Temporal lobe (tissue), 4 donors: ENCODE measurements at places on chromosomes 12 and 14. TPM values are rescaled to one million over a fixed set of nuclear protein-coding genes. Genes with fewer than 3 reads are reported as not detected.

The CCDC196 gene
- not detected for total RNA-seq

The AHNAK2 gene
- total RNA-seq: 34.4 TPM

The PPP4R4 gene
- total RNA-seq: 0.49 TPM

The GRIN2B gene
- 142 TPM for total RNA-seq

The INHBC gene
- not detected for total RNA-seq

The MYO1H gene
- total RNA-seq: 0.25 TPM

The PDZRN4 gene
- total RNA-seq: 41.1 TPM

The CCDC197 gene
- total RNA-seq: not detected

The CLMN gene
- 0.98 TPM for total RNA-seq

The HOXC12 gene
- total RNA-seq: not detected

The MAP3K9 gene
- 14.3 TPM for total RNA-seq

The SYNDIG1L gene
- 0.98 TPM for total RNA-seq

The ZFYVE1 gene
- total RNA-seq: 12.3 TPM

The RNASE13 gene
- total RNA-seq: not detected

The SPTSSA gene
- 10.1 TPM for total RNA-seq

The DLGAP5 gene
- 3.9 TPM for total RNA-seq

The LHX5 gene
- total RNA-seq: under 0.01 TPM

The SPRYD3 gene
- 22.9 TPM for total RNA-seq

The CHST11 gene
- 21.1 TPM for total RNA-seq

The AGAP2 gene
- 40.6 TPM for total RNA-seq

The ASB2 gene
- not detected for total RNA-seq

The TC2N gene
- total RNA-seq: 4.4 TPM

The TUBA1A gene
- total RNA-seq: 6,946 TPM

The CACNA1C gene
- total RNA-seq: 24.1 TPM

The SRRM4 gene
- total RNA-seq: 13.8 TPM

The RTN1 gene
- total RNA-seq: 846 TPM

The GPR84 gene
- not detected for total RNA-seq

The PLCZ1 gene
- 0.25 TPM for total RNA-seq

The CSRP2 gene
- total RNA-seq: 359 TPM

The CCDC38 gene
- not detected for total RNA-seq

The NOVA1 gene
- 47.9 TPM for total RNA-seq

The ACOT4 gene
- total RNA-seq: 0.98 TPM

The KRT78 gene
- not detected for total RNA-seq

The TMPRSS12 gene
- not detected for total RNA-seq

The TOX4 gene
- 22.4 TPM for total RNA-seq

The FGF23 gene
- not detected for total RNA-seq

The HEBP1 gene
- total RNA-seq: 7.1 TPM

The NRIP2 gene
- total RNA-seq: 0.25 TPM

The SLC10A1 gene
- total RNA-seq: not detected

The GTF2H3 gene
- total RNA-seq: 23.8 TPM

The MDGA2 gene
- total RNA-seq: 51.1 TPM

The LRP1-AS gene
- total RNA-seq: not detected

The RHEBL1 gene
- total RNA-seq: 0.49 TPM

The OR6C3 gene
- not detected for total RNA-seq

The ALDH2 gene
- 11.1 TPM for total RNA-seq
